ENCODE measurements at places on chromosomes 7 and 10.

GRCh38 chr10:19611775-19612174 is 204.5 kb upstream of the PLXDC2 start:
- DNase-seq = no peak

- no peak for DNase-seq
Measured at GRCh38 chr10:52454491-52454890, 140.4 kb downstream of the DKK1 start.

GRCh38 chr7:119392-120163 is 72.8 kb upstream of the FAM20C start:
- DNase-seq = peak; percentile 64

DNA sequence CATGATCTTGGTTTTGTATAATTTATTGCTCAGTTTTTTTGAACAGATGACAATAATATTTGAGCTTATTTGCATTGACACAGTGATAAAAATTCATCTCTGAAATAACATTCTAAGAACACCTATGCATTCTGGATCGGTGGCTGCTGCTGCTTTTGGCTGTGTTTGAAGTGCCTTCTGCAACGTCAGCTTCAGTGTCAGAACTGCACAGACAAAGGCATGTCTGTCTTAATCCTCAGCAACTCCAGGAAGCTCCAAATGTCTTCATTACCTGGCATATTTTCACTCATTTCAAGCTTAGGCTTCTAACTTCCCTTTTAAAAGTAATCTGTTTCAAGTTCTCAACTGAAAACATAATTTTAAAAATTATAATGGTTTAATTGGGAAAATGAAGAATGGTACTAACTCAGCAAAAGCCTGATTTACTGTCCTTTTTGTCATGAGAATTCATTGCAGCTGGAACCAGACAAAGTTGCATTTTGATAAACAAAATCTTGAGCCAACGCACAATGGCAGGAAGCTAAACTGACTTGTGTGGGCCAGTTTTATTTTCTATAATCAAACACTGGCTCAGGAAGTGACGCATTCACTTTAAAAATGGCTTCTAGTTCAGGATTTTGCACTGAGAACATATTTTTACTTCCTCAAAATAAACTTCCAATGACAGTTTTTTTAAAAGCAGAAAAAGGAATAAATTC is 38.7 kb downstream of the NPS start:
- no peak for DNase-seq

GRCh38 chr10:71921324-71922027 is 42.7 kb upstream of the CHST3 start:
- DNase-seq = no peak

DNA sequence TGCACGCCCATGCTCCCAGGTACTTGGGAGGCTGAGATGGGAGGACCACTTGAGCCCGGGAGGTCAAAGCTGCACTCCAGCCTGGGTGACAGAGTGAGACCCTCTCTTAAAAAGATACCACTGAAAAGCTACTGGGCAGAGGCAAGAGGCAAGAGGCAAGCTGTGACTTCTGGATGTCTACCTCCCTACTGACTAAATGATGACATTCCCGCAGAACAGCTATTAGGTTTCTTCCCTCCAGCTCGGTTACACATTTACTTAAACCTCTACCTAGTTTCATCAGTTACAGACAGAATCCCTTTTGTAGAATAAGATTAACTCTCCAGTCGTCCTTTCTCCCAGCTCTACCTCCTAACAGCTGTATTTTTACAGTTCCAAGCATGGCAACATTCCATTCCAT is 21.2 kb downstream of the RHEB start:
- DNase-seq = no peak

DNA sequence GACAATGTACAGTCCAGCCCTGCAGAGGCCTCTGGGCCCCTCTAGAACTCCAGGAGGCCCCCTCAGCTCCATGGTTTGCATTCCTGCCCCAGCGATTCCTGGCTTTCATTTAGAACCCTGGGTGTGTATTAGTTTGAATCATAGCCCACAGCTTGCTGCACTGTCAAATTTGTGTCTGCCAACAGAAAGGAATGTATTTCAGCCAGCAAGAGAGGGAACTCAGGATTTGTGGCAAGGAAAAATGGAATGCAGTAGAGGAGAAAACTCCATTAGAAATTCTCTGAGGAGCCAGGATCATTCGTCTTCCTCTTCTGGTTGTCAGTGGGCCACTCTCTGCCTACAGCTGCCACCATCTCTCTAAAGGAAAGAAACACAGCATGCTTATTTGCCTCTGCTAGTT is 27.9 kb upstream of the WDR11 start:
- DNase-seq = no peak

- no peak for DNase-seq
Measured at GRCh38 chr7:155216475-155217272, 81.0 kb upstream of the INSIG1 start.

- peak; percentile 64 for DNase-seq
Measured at GRCh38 chr7:149686011-149686410, 87.4 kb downstream of the ZNF467 start.

GRCh38 chr10:106987362-106987761 is 177.1 kb downstream of the SORCS1 start:
- no peak for DNase-seq

DNA sequence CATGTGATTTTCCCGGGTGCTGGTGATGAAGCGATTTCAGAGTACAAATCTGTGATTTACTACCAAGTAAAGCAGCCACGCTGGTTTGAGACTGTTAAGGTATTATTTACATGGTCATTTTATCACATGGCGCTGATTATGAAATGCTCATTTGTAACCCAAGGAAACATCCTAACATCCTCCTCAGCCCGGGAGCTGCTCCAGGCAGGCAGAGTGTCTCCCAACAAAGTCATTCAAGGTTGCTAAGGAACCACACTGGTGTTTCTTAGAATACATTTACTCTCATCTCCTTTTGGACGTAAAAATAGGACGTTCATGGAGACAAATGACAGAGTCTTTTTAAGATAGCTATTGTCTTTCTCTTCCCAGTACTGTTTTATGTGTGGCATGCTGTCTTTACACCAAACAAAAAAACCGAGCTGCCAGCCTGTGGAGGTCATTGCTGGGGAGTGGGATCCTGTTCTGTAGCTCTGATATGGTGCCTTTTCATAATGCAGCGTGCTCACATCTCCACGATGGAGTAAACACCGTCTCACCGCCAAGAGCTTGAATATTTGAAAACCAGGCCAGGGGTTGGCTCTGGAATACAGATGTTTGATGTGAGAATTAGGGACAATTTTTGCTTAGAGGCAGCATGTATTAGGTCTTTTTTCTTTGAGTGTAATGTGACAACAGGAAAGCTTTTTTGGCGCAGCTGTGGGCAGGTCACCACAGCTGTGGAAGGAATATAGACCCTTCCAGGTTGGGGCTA is 119.6 kb downstream of the DOCK1 start:
- no peak for DNase-seq

DNA sequence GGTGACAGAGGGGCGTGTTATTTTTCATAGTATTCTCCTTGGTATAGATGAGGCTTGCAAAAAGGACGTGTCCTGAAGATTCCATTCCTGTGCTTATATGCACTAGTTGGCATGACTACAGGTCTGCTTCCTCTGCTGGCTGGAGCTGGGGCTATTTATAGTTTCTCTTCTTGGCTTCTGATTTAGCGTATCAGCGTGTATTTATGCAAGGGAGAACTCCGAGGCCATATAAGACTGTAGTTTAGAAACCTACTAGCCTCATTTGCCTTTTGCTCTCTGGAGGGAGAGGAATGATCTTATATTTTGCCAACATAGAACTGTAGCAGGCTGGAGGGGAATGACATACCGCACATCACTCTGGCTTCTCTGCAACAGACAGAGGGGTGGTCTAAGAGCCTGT is 39.7 kb downstream of the CACNB2 start:
- no peak for DNase-seq

GRCh38 chr7:117012696-117013095 is 59.4 kb downstream of the ST7 start:
- DNase-seq = peak; percentile 28
